B cell (primary cell): ENCODE measurements at places on chromosomes 11 and 22. TPM values are rescaled to one million over a fixed set of nuclear protein-coding genes. Genes with fewer than 3 reads are reported as not detected.

- DNase-seq = no peak
Measured at GRCh38 chr11:26621132-26621531, 49.1 kb upstream of the MUC15 start.

- no peak for DNase-seq
Measured at GRCh38 chr11:11039208-11039965, 181.5 kb upstream of the ZBED5 start.

DNA sequence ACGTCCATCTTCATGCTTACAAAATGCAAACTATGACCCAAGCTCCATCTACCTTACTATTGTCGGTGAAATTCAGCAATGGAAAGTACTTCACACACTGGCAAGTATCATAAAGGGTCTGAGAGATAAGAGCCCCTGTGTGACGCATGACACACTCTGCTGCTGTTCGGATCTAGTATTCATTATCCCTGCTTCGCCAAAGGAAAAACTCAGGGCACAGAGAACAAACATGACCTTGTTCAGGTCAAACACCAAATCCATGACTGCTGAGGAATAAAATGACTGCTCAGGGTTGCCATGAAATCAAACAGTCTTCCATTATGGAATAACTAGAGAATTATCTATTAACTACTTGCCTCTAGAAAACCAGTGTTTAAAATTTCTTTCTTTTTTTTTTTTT, 73.0 kb downstream of the MICAL3 start:
- no peak for DNase-seq

GRCh38 chr22:50529897-50530579, at the start of gene TYMP:
TSS of gene TYMP (minus strand) at chr22:50530012. CDS start at chr22:50529709, 303 bp downstream.
- DNase-seq = peak; percentile 90

DEPDC7 gene
- not detected in 2 replicates for total RNA-seq

KLHL35 gene
- total RNA-seq = 0.39 and 0.59 TPM in 2 replicates
